ENCODE measurements at places on chromosomes 6 and 20.

GRCh38 chr6:155245831-155246230, 18.0 kb upstream of the CLDN20 start:
- no peak for DNase-seq

GRCh38 chr6:3453413-3454272, 3.2 kb downstream of the SLC22A23 start:
- no peak for DNase-seq

DNA sequence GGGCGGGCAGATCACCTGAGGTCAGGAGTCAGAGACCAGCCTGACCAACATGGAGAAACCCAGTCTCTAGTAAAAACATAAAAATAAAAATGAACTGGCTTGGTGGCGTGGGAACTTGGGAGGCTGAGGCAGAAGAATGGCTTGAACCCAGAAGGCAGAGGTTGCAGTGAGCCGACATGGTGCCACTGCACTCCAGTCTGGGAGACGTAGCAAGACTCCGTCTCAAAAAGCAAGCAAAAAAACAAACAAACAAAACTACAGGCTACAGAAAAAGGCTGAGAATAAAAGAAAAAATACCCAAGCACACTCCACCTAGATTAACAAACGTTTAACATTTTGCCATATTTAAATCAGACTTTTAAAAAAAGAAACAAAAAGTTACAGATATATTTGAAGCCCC, 5.9 kb downstream of the PTCRA start:
- no peak for DNase-seq

GRCh38 chr6:138537106-138537505, 37.8 kb upstream of the NHSL1 start:
- DNase-seq, result no peak

DNA sequence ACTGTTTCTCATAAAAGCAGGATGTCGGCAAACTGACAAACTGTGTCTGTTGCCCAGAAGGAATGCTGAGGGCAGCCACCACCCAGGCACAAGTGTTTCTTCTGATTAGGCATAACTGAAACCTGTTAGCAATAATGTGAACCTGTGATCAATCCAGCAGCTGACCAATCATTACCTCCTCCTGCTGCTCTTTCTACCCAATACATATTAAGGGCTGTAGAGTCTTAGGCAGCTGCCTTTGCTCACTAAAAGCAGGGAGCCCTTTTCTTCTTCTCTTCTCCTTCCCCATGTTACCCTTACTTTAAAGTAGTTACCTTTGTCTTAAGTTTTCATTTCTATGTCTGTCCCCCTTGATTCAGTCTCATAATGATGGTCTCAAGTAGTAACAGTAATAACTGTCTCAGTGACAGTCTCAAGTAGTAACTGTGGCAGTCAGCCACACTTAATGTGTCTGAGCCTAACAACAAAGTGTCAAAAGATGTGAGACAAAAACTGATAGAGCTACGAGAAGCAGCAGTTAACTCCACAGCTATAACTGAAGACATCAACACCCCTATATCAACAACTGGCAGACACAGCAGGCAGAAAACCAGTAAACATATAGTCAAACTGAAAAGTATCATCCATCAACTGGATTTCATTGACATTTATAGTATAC, 37.0 kb downstream of the RANBP9 start:
- DNase-seq, result no peak

GRCh38 chr20:24773168-24773567, 175.9 kb upstream of the CST7 start:
- no peak for DNase-seq

- no peak for DNase-seq
Measured at GRCh38 chr20:54479138-54479906, 3.9 kb downstream of the DOK5 start.

DNA sequence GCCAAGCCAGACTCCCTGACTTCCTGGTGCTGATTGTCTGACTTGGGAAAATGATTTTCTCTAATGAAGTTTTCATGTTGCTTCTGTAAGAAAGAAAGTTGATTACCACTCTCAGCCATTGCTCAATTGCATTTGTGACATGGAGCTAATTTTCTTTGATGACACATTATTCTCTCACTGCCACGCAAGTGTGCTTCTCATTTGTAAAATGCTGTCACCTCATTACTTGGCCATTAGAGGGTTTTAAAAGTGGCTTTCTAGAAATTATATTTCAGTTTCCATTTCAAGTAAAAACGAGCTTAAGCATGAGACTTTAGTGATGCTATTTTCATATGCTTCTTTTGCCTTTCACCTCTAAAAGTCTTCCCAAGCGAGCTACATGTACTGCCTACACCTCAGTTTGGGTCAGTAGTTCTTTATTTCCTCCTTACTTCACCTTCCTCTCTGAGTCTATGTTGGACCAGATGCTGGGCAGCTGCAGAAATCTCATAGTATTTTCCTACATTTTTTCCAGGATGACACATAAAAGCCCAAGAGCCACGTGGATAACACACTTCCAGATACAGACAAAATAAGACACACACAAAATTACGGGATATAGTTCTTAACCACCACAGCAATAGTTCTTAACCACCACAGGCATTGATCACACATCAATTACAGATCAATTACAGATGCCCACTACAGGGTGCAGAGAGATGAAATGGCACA, 6.3 kb upstream of the FAM210B start:
- DNase-seq, result no peak

- DNase-seq, result no peak
Measured at GRCh38 chr20:19094959-19095541, 117.4 kb upstream of the SLC24A3 start.

GRCh38 chr6:113104541-113104940, 752.6 kb upstream of the MARCKS start:
- no peak for DNase-seq

DNA sequence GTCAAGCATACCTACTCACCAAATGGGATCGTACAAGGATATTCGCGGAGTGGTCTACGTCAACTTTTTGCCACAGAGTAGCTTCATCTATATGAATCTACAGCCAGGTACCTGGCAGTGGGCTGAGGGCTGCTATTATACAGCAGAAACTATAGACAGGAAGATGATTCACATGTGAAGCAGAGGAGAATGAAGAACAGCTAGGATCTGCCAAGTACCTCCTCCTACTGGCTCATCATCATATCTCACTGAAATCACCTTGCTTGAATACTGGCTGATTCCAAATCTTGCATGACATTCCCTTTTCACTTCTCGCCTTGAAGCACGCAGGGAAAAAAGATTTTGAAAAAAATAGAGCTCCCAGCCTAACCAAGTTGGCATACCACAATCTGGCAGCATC, 488.7 kb upstream of the NRSN1 start:
- DNase-seq, result no peak

- no peak for DNase-seq
Measured at GRCh38 chr6:75830959-75831885, 82.2 kb downstream of the MYO6 start.

DNA sequence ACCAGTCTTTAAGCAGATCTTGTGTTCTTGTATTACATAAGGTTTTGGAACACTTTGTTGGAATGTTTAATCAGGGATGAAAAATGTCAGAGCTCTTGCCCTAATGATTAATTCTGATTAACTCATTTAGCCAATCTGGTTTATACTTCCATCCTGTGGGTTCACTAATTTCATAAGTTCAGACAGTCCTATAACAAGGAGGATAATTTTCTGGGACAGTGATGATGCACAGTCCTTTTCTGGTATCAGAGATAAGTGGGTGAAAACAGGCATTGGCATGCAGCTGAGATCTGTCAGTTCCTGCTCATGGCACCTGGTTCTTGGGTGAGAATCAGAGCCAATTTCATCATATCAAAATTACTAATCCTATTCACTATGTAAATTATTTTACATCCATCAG, 125.0 kb upstream of the LAMA2 start:
- DNase-seq, result no peak

DNA sequence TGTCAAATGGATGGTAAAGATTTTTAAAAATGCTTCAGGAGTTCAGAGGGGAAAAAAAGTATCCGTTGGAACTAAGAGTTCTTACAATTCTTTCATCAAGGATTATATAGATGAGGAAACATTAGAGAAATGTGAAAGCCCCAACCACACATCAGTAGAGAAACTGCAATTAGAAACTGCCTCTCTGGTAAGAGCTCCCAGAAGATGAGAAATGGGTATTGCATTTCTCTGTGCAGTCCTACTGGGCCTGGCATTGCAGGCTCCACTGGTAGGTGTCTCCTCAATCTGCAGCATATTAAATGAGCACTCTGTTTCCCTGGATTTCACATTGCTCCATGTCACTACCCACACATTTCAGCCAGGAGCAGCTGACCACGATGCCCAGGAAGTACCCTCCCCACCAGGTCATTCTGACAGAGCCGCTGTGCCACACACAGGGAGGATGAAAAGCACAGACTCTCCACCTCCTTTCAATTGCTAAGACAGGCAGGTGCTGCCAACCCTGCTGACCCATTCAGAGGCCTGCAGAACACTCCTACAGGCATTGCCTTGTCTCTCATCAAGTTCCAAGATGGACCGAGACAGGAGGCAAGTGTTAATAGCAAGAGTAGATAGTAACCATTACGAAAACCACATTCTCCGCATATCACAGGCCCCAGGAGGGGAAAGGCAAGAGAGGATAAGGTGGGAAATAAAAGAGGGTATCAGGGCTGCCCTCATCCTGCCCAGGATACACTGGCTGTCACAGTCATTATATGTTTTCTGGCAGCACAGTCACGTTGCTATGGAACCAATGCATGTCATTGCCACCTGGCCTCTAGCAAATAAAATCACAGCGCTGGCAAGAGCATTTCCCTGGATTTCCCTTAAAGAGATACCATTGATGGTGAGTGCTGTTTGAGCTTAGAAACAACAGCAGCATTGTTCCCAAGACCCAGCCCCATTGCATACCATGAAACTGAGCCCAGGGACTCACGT, 241.7 kb downstream of the ATXN1 start:
- DNase-seq, result no peak

GRCh38 chr6:90753820-90754643, 167.2 kb upstream of the MAP3K7 start:
- no peak for DNase-seq

DNA sequence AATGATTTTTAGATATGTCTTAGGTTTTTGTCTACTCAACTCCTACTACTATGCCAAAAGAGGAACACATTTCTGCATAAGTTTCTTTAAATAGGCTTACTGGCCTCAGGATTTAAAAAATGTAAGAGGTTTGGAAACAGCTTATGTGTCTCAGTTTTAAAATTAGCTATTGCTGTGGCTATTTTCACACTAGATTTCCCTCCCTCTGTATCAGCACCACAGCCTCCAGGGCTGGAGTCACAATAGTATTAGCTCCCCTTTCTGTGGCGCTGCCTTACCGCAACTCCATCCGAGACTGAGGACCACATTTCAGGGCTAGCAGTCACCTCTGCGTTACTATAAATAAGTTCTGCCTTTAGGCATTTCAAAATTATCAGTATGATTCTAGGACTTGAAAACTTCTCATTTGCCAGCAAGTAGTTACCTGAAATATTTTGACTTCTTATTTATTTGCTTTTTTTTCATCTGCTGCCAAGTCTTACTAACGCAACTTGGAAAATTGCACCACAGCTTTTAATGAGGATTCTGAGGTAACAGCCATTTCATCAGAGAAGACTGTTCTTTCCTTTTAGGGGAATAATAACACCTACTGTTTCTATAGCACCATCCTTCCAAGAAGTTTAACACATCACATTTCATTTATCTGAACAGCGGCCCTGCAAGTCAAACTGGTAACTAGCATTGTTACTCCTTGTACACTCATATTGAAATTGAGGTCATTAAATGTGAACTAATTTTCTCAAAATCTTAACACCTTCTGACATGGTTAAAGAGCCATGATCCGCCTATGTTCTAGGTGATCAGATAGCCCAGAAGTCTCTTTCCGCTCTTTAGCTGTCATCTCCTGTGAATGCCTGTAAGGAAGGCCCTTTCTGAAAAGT, 105.9 kb downstream of the GJA10 start:
- DNase-seq, result no peak

DNA sequence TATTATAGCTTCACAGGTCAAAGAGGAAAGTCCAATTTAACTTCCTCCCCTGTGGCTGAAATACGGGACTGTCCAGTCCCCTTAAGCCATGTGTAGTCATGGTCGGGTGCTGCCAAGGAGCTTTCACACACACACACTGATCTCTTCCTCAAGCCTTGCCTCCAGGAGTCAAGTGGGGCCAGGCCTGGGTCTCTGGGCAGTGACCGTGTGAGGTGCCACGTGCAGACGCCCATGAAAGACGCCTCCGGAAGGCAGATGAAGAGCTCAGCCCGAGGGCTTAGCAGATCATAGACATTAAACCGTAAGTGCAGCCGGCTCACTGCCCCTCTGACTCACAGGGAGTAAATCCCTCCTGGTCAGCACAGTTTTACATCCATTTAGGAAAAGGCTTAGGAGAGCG, 4.2 kb downstream of the GABRR2 start:
- no peak for DNase-seq

DNA sequence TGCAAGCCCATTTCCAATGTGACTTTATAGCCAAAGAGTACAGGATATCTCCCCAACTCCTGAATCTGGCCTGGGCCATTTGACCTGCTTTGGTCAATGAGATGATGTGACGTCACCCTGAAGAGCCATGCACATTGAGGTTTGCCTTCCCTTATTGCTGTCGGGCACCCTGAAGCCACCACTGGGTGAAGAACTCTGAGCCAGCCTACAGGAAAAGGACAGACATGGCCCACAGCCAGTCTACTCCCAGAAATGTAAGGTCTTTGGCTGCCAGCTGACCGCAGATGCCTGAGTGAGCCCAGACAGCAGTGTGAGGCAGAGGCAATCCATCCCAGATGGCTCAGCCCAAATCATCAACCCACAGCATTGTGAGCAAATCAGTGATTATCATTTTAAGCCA, 3.7 kb upstream of the SYNDIG1 start:
- DNase-seq, result no peak

- DNase-seq, result no peak
Measured at GRCh38 chr20:34473262-34473883, 42.8 kb upstream of the DYNLRB1 start.

DNA sequence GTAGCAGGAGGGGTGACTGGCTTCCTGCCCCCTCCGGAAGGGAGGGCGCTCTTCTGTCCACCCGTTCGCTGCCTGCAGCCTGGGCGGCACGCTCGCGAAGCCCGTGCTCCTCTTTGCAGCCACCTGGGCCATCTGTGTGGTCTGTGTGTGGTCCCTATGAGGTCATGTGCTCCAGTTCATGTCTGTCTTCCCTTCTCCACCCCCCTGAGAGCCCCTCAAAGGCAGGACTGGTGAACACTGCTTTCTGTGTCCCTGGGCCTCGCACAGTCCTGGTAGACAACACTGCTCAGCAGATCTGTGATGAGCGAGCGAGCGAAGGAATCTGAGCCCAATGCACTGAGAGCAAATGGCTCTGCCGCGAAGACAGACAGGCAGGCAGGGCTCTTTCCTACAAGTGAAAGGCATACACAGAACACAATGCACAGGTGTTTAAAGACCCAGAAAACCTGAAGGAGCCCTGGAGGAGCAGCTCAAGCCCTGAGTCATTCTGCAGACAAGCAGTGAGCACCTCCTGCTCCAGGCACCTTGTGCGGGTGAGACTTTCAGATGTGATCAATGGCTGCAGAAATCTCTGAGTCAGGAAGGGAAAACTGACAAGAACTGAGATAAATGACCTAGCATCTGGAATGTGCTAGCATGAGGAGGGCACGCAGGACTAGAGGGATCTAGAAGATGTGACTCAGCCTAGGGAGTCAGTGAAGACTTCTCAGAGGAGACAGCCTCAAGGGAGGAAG, 27.1 kb downstream of the PPP1R3G start:
- no peak for DNase-seq

- no peak for DNase-seq
Measured at GRCh38 chr6:27966044-27966443, 9.0 kb downstream of the OR2B6 start.

GRCh38 chr20:37714978-37715672, 21.3 kb downstream of the CTNNBL1 start:
- DNase-seq, result no peak

- DNase-seq, result no peak
Measured at GRCh38 chr20:14761903-14762302, 424.5 kb upstream of the FLRT3 start.

- DNase-seq, result no peak
Measured at GRCh38 chr6:69232496-69232895, 564.3 kb downstream of the LMBRD1 start.

All from activated T-helper 1 cell treated with anti-CD3 and anti-CD28 coated beads, Interleukin-2, amount 50 U/mL, for 16 hours (primary cell).